Activated CD8-positive, alpha-beta memory T cell treated with anti-CD3 and anti-CD28 coated beads for 24 hours (primary cell): ENCODE measurements at places on chromosomes 13 and 19.

- no peak for DNase-seq
Measured at GRCh38 chr13:110404321-110404720, 97.2 kb downstream of the COL4A2 start.

GRCh38 chr13:50631041-50631440 lies 212.5 kb downstream of the DLEU7 start:
- DNase-seq = no peak

DNA sequence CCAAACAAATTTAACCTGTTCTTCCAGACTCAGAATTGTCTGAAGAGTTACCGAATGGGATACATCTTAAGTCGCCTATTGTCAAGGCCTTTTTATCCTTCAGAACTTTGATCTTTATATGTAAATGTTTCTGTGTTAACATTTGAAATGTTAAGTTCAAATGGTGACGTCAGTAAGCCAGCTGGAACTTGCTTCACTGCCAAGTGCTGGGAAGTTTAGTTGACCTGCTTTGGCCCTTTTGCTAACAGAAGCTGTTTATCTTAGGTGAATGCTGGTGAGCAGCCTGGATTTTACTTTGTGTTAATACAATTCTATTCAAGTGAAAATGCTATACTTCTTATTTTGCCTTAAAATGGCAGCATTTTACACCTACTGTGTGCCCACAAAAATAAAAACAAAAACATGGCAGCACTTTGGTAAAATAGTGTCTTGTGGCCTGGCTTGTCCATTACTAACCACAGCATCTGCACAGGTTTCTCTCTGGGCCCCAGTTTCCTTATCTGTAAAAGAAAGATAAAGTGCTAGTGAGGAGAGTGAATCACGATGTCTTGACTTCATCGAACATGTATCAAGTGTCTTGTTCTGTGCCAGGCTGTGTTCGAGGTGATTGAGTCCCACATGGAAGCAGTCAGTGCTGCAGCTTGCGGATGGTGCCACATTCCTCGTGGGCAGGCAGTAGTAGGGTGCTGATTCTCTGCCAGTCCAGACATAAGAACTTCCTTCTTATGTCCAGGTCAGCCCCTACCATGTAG lies 2.2 kb downstream of the NAXD start:
- no peak for DNase-seq

GRCh38 chr19:45920458-45920857 lies 5.9 kb upstream of the NANOS2 start:
- no peak for DNase-seq

DNA sequence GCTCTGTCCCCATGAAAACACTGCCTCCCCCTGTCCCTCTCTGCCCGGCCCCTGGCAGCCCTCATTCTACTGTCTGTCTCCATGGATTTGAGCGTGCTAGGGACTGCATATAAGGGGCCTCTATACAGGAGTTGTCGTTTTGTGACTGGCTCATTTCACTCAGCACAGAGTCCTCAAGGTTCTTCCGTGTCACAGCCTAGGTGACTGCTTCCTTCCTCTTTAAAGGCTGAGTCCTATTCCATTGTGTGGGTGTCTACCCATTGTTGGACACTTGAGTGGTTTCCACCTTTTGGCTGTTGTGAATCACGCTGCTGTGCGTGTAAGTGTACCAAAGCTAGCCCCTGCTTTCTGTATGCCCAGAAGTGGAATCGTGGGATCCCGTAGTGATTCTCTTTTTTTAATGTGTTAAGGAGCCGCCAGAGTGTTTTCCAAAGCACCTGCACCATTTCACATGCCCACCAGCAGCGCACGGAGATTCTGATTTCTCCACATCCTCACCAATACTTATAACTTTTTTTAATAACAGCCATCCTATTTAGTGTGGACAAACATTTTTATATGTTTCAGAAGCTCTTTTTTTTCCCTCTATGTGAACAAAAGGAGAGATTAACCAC lies 116.7 kb downstream of the COL4A2 start:
- DNase-seq = no peak

- DNase-seq = no peak
Measured at GRCh38 chr13:52838433-52839107, 9.9 kb downstream of the PCDH8 start.

DNA sequence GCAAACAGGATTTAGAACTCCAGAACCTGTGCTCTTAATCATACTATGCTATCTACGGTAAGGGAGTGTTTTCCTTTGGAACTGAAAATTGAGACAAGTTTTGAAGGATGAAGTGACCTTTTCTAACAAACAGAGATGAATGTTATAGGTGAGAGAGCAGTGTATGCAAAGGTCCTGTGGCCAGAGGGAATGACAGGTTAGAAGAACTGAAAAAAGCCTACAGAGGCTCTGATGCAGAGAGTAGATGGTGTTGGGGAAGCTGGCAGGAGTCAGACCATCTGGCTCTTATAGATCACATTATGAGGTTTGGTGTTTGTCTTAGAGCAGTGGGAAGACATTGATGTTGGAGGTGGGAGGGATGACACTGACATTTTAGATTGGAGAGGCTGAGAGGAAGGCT lies 2.0 kb downstream of the PCCA start:
- no peak for DNase-seq

GRCh38 chr19:51681286-51681941 lies 11.7 kb upstream of the SPACA6 start:
- no peak for DNase-seq

DNA sequence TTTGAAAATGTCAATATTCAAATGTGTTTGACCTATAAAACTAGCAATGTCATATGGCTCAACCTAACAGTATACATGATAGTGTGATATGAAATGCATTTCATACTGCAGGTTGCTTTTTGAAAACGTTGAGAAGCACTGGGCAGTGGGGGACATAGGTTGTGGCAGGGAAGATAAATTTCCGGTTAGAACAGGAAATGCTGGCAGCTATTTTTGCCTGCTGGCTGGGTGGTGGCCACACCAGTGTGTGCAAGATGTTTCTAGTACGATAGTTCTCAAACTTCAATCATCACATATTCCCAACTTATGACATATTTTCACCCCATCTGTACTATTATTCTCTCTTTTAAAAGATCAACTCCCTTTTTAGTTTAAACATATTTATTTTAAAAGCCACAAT lies 17.2 kb downstream of the FXYD5 start:
- no peak for DNase-seq

- DNase-seq = no peak
Measured at GRCh38 chr13:109745702-109746101, 40.7 kb downstream of the IRS2 start.

GRCh38 chr13:44368599-44369368 lies 4.8 kb upstream of the SERP2 start:
- DNase-seq = no peak

DNA sequence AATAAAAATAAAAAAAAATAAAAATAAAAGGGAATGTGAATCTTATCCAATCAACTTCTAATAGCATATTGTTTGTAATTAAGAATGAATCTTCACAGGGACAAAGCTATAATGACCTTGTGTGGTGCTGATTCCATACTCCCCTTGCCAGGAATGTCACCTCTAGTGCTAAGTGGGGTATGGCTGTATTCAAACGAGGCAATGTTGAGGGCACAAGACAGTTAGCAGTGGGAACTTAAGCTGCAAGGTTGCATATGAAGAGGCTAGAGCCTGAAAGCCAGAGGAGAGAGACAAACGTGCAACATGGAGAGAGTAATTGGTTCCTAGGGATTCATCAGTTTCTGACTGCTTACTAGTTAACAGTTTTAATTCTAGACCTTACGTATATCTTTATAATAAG lies 43.9 kb upstream of the CSNK1A1L start:
- no peak for DNase-seq

DNA sequence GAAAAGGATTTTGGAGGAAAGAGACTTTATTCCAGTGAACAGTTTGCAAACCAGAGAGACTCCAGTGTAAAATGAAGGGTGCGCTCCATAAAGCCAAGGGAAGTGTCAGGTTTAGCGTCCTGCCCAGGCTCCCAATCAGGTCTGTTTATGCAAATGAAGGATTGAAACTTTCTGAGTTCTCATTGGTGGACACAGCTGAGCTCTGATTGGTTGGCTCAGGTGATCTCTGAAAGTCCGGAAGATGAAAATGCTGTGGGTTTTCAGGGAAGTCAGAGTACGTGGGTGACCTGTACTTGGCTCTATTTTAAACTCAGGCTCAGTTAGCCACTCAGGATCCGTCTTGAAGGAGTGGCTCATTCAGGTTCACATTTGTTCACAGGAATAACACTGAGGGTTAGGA lies 28.7 kb upstream of the CD33 start:
- no peak for DNase-seq

DNA sequence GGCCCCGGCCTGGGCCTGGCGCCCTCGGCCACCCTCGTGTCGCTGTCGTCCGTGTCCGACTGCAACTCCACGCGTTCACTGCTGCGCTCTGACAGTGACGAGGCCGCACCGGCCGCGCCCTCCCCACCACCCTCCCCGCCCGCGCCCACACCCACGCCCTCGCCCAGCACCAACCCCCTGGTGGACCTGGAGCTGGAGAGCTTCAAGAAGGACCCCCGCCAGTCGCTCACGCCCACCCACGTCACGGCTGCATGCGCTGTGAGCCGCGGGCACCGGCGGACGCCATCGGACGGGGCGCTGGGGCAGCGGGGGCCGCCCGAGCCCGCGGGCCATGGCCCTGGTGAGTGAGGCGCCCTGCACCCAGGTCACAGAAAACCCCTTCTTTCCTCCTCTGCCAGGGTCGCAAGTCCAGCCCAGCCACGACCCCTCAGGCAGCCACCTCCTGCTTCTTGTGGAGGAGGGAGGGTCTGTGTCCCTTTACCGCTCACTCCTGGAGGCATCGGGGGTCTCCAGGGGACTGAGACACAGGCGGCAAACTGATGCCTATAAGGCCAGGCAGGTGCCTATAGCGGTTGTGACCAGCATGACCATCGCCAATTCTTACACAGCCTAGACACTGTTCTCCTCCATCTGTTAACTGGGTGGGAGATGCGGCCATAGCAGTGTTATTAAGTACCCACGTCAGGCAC lies 4.2 kb downstream of the TTC9B start:
- DNase-seq = no peak

DNA sequence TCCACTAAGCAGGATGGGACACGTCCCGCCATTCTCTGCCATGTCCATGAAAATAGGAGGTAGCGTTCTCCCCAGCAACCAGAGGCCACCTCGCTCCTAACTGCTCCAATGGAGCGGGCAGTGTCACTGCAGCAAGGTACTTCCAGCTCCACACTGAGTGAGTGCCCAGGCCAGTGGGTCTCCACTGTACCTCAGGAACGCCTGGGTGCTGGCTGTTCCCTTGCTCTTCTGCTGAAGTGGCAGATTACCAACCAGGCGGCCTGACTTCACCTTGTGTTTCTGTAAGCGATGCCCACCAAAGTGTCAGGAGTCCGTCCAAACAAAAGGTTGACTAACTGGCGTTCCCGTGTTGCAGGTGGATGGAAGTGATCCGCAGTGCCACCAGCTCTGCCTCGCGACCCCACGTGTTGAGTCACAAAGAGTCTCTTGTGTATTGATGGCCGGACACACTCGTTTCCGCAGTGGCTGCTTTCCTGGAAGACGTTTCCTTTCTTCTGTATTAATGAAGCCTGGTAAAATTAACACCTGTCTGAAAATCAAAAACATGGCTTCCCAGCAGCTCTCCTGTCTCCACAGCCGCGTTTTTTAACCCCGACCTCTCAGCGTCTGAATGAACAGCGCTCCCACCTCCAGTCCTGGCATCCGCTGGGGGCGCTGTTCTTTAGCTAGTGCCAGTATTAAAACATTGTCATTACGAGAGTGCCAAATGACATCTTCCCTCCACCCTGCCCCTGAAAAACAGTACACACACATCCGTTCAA lies 128.8 kb downstream of the STK24 start:
- no peak for DNase-seq

DNA sequence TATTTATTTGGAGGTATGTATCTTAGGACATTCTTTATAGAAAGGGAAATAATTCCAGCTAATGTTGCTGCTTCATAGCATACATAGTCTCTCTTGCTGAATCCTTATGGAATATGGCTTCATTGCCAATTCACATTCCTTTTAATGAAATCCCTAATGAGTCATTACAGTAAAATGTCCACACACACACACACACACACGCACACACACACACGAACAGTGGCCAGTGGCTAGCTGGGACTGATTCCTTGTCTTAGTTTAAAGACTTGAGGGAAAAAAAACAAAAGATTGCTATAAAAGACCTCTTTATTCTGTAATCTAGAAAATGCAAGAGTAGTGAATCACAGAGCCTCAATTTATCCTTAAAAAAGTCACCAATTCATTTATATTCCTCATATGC lies 301.6 kb downstream of the SLITRK6 start:
- no peak for DNase-seq

- no peak for DNase-seq
Measured at GRCh38 chr13:56924401-56924800, 216.3 kb upstream of the PRR20A start.

DNA sequence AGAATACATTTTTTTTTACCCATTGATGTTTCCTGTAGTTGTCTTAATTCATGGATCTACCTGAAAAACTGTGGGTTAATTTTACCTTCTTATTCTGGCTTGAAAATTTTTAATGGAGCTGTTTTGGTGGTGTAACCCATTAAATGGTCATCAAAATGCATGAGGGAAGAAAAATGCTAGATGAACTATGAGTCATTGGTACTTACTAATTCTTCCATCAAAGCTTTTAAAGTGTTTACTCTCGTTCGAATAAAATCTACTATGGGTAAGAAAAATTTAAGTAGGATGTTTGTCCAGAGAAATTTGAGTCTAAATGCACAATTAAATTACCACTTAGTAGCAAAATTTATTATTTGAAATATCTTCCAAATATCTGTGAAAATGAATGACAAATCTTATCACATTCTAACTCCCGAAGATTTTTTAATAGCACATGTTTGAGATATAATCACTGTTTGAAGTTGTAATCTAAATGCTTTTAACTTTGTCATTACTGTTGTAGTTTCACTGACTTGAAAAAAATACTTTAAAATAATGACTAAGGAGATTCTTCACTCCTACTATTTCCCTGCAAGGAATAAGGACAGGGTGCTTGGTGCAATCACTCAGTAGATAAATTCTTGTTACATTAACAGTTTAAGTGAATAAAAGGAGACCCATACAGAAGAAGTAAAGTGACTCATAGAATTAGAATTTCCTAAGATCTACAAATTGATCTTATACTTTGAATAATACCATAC lies 437.7 kb downstream of the IRS2 start:
- DNase-seq = no peak

DNA sequence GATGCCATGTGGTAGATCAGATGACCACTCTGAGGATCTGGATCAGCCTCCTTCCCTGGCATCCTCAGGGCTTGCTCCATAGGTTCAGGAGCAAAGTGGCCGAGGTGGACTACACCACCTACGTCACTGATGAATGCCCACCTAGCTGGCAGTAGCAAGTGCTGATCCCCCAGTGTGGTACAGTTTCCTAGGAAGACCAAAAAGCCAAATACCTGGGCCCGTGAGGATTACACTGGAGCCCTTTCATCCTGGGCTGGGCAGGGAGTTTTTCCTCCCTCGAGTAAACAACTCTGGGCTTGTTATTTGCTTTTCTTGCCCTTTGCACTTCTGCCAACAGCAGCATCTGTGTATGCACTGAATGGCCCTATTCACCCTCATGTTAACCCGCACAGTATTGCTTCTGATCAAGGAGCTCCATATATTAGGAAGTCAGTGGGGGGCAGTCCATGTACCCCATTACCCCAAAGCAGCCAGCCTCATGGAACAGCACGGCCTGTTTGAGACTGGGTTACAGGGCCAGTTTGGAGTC lies 3.3 kb upstream of the MYADM start:
- DNase-seq = no peak
